Psoas muscle (tissue), 8 donors: ENCODE measurements at places on chromosomes 11 and 22. TPM values are rescaled to one million over a fixed set of nuclear protein-coding genes. Genes with fewer than 3 reads are reported as not detected.

GRCh38 chr11:69524991-69525411 is 43.5 kb downstream of the LINC01488 start:
- H3K27ac ChIP-seq: no peak overlapping the region
- H3K4me3 ChIP-seq: no peak overlapping the region
- no peak for DNase-seq
- no peaks in the 10 kb centered on the region for H3K36me3 ChIP-seq
- no peaks in the 10 kb centered on the region for H3K4me1 ChIP-seq
- H3K27me3 ChIP-seq: no peaks in the 10 kb centered on the region

Gene KCNK4
- total RNA-seq: not detected

Gene TSPAN18
- 9.5 TPM for total RNA-seq

GRCh38 chr22:20324139-20324516 is 4.3 kb upstream of the DGCR6L start:
- H3K4me3 ChIP-seq: no peak overlapping the region
- H3K27ac ChIP-seq: no peak overlapping the region
- DNase-seq: no peak
- no peaks in the 10 kb centered on the region for H3K27me3 ChIP-seq

DNA sequence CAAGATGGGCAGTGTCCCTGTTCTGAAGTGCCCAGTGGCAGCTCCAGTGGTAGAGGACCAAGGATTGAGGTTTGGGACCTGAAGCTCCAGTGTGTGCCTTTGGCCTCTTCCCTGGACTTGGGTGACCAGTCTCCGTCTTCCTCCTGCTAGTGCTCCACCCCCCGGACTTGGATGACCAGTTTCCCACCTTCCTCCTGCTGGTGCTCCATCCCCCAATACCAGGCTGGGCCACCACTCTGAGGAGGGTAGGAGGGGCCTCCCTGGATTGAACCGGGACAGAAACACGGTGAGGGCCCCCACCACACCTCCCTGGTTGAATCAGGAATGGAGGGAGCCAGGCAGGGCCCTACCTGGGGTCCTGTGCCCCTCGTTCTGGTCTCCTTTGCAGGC is 10.9 kb upstream of the NEAT1 start:
- no peaks in the 10 kb centered on the region for H3K27me3 ChIP-seq
- H3K36me3 ChIP-seq: peaks cover 50% of the 10 kb centered on the region
- H3K4me3 ChIP-seq: no peak overlapping the region

DNA sequence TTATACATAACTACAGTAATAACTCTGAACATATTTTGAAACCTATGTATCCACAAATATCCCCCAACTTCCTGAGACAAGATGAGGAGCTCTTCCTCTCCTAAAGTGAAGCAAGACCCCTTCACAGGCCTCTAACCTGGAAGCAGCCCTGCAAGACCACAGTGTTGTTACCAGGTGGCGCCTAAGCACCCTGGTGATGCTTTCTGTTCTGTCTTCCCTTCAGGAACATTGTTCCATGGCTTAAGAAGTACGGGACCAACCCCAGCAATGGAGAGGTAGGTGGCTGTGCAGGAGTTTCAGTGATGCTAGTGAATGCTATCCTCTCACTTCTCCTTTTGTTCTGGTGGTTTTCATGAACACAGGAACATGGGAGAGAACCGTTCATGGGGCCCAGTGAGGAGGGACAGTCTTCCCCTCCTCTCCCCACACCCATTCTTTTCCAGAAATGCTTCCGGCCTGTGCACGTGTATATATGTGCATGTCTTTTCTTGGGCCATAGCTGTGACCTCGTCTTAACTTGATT is 6.4 kb downstream of the PPIL2 start:
- H3K4me1 ChIP-seq: no peaks in the 10 kb centered on the region
- no peak for DNase-seq
- H3K36me3 ChIP-seq: peaks cover 8% of the 10 kb centered on the region
- no peak overlapping the region for H3K27ac ChIP-seq

Gene SLC22A12
- not detected for total RNA-seq

DNA sequence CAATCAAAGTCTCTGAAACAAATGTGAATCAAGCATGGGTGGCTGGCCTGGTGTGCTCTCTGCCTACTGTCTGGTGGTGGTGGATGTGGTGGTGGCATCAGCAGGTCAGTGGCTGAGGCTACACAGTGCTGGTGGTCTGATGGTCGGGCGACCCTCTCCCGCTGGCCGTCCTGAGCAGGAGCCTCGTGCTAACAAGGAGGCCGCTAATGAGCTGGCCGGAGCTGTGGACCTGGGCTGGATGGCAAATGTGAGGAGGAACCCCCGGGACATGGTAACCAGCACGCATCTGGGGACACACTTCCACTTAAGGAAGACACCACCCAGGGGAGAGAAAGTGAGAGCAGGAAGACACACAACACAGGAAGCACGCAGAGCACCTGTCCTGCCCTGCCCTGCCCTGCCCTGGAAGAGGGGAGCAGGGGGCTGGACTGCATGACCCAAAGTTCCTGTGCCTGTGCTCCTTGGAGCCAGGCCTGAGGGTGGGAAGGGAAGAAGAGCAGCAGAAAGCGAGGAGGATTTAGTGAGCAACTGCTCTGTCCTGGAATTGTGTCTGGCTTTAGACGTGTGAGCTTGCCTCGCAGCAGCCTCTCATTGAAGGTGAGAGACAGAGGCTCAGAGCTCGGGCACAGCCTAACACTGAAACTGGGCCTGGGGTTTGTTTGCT is 23.7 kb downstream of the SLC37A2 start:
- H3K4me1 ChIP-seq: peaks cover 8% of the 10 kb centered on the region
- DNase-seq: no peak
- H3K27ac ChIP-seq: no peak overlapping the region
- H3K36me3 ChIP-seq: no peaks in the 10 kb centered on the region

DNA sequence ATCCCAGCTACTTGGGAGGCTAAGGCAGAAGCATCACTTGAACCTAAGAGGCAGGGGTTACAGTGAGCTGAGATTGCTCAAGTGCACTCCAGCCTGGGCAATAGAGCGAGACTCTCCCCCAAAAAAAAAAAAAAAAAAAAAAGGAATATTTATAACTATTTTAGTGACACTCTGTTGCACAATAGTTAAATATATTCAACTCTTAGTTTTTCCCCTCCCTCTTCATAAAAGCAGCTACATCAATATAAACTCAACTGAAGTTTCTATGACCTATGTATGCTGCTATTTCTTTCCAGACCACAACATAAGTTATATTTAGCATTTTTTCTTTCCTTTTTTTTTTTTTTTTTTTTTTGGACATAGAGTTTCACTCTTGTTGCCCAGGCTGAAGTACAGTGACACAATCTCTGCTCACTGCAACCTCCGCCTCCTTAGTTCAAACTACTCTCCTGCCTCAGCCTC is 19.2 kb downstream of the CELF1 start:
- H3K27me3 ChIP-seq: no peaks in the 10 kb centered on the region
- H3K27ac ChIP-seq: peak overlapping the region; percentile 18
- DNase-seq: no peak
- H3K4me1 ChIP-seq: peaks cover 61% of the 10 kb centered on the region
- H3K36me3 ChIP-seq: peaks cover 7% of the 10 kb centered on the region
- H3K4me3 ChIP-seq: no peak overlapping the region

- peak overlapping the region; percentile 94 for H3K27ac ChIP-seq
- H3K4me3 ChIP-seq: no peak overlapping the region
- DNase-seq: no peak
- peaks cover 56% of the 10 kb centered on the region for H3K4me1 ChIP-seq
- H3K27me3 ChIP-seq: no peaks in the 10 kb centered on the region
- H3K36me3 ChIP-seq: peaks cover 13% of the 10 kb centered on the region
Observed at GRCh38 chr11:113871336-113871735, 4.0 kb downstream of the USP28 start.

GRCh38 chr11:8586805-8587204 is 7.2 kb downstream of the STK33 start:
- no peaks in the 10 kb centered on the region for H3K36me3 ChIP-seq
- H3K4me1 ChIP-seq: no peaks in the 10 kb centered on the region
- no peaks in the 10 kb centered on the region for H3K27me3 ChIP-seq
- DNase-seq: no peak
- H3K27ac ChIP-seq: no peak overlapping the region

DNA sequence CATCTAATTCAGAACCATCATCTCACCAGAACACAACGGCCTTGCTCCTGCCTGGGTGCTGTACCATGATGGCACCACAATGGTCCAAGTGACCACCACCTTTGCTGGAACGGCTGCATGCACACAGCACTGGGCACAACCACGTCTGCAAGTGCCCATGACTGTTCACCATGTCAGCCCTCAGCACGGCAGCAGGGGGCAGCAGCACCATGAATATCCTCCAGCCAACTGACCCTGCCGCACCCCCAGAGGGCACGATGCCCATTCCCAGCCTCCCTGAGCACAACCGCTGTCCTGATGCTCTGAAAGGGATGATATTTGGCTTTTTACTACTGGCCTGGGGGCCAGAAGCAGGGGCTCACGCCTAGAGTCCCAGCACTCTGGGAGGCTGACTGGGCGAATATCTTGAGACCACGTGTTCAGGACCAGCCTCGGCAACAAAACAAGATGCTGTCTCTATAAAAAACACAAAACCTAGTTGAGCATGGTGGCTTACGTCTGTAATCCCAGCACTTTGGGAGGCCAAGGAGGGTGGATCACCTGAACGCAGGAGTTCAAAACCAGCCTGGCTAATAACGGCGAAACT is 25.7 kb downstream of the DRD4 start:
- DNase-seq: peak; percentile 69
- no peak overlapping the region for H3K4me3 ChIP-seq
- H3K36me3 ChIP-seq: peaks cover 3% of the 10 kb centered on the region
- H3K27me3 ChIP-seq: no peaks in the 10 kb centered on the region
- H3K4me1 ChIP-seq: peaks cover 4% of the 10 kb centered on the region
- no peak overlapping the region for H3K27ac ChIP-seq

Gene ZC3H7B
- total RNA-seq: 32.0 TPM
